ENCODE measurements at places on chromosomes 16 and 17. TPM values are rescaled to one million over a fixed set of nuclear protein-coding genes. Genes with fewer than 3 reads are reported as not detected.

DNA sequence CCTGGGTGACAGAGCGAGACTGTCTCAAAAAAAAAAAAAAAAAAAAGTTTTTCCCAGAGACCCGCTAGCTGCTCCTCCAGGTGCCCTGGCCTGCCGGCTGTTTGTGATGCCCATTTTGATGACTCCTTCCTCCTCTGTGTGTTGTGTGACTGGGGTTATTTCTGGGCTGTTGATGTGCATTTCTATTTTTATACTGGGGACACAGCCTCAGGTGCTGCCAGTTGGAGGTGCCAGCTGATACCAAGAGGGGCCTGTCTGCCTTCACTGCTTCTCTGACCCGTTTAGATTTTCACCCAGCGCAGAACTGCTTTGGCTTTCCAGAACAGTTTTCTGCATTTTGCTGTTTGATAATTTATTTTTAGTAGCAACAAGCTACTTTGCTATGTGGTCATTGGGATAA is 6.7 kb downstream of the PLA2G15 start:
- no peak for DNase-seq

The LHX1 gene
- total RNA-seq, result not detected

GRCh38 chr16:66508248-66508913 is 41.5 kb downstream of the TK2 start:
- no peak for DNase-seq

- no peak for DNase-seq
Observed at GRCh38 chr16:85927959-85928358, 29.0 kb downstream of the IRF8 start.

GRCh38 chr16:12837291-12837690 is 33.6 kb upstream of the CPPED1 start:
- no peak for DNase-seq

The TMC7 gene
- total RNA-seq, result 4.0 TPM

The NPIPB9 gene
- 0.45 TPM for total RNA-seq

GRCh38 chr17:76926237-76926866 is 58.1 kb downstream of the MGAT5B start:
- DNase-seq, result no peak

DNA sequence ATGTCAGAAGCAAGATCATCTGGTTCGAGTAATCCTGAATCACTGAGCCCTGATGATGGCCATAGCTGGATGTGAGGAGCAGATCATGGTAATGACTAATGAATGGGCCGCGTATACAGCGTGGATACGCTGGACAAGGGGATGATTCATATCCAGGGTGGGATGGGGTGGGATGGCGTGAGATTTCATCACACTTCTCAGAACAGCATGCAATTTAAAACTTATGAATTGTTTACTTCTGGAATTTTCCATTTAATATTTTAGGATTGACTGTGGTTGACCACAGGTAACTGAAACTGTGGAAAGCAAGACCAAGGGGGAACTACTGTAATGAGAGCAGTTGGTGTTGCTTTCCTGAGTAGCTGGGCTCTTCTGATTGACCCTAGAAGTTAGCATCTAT is 225.5 kb downstream of the STX8 start:
- no peak for DNase-seq

The C16orf92 gene
- not detected for total RNA-seq
